ENCODE measurements at places on chromosomes 5 and 9. TPM values are rescaled to one million over a fixed set of nuclear protein-coding genes. Genes with fewer than 3 reads are reported as not detected.

IFNA2 gene
- not detected for total RNA-seq

IL3 gene
- total RNA-seq: not detected

IL31RA gene
- total RNA-seq: 0.16 TPM

SET gene
- 125 TPM for total RNA-seq

FAM221B gene
- total RNA-seq: not detected

DNA sequence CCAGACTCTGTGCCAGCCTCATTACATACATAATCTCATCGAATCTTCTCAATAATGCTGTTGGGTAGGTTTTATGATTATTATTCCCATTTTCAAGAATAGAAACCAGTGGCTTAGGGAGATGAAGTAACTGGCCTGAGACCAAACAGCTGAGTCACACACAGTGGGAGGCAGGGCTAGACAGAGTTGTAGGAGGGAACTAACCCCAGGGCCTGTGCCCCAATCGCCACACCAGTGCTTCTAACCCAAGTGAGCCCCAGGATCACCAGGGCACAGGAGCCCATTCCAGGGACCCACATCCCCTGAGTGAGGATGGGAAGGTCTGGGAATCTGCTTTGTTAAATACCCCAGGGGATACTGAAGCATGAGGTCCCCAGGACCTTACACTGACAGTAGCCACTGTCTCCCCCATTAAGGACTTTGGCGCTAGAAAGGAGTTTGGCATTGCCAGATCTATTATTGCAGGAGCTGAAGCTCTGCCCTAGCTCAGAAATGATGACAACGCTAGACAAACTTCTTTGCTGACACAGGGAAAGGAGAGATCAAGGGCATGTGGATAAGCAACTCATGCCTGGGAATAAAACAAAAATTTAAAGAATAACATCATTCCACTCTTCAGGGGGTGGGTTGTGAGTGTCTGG, 63.8 kb upstream of the PPARGC1B start:
- H3K4me1 ChIP-seq: peaks cover 14% of the 10 kb centered on the region
- no peaks in the 10 kb centered on the region for H3K36me3 ChIP-seq
- H3K27me3 ChIP-seq: no peaks in the 10 kb centered on the region
- H3K4me3 ChIP-seq: no peak overlapping the region

GRCh38 chr5:32583582-32584232, 1.6 kb upstream of the SUB1 start:
- peaks cover under 1% of the 10 kb centered on the region for H3K36me3 ChIP-seq
- H3K27ac ChIP-seq: no peak overlapping the region
- H3K4me1 ChIP-seq: peaks cover 22% of the 10 kb centered on the region
- no peaks in the 10 kb centered on the region for H3K27me3 ChIP-seq
- no peak for DNase-seq

- DNase-seq: peak; percentile 32
- no peak overlapping the region for H3K27ac ChIP-seq
- peaks cover 23% of the 10 kb centered on the region for H3K4me1 ChIP-seq
- H3K36me3 ChIP-seq: no peaks in the 10 kb centered on the region
- no peaks in the 10 kb centered on the region for H3K27me3 ChIP-seq
- H3K4me3 ChIP-seq: no peak overlapping the region
Observed at GRCh38 chr9:132794730-132795380, 83.2 kb downstream of the AK8 start.

DNA sequence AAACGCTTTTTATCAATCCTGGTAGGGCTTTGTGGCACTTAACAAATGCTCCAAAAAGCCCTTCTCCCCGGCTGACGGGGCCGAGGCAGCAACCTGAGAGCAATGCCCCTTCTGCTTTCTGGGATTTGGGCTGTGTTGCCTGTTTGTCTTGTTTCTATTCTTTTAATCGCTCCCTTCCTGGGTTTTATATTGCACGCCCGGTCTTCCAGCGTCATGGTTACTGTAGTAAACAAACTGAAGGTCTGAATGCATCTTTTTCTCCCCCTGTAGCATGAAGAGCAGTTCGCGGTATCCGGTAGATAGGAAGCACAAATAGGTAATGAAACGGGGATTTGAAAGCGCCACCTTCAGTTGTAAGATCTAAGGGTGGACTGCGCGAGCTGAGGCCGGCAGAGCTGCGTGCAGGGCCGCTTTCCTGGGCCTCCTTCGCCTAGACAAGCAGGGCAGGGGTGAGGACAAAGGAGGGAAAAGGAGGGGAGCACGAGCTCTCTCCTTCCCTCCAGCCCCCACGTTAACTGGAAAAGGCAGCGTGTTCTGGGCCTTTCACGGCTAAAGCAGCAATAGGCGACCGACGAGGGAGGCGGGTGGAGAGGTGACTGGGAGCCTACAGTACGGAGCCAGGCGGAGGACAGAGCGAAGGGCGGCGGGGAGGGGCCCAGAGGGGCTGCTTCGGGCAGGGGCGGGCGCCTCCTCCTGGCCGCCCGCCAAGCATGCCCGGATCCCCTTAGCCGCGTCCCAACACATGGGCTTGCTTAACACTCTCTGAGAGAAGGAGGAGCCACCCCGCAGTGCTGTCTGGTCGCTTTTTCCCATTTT, 49.3 kb upstream of the ZNF366 start:
- H3K36me3 ChIP-seq: no peaks in the 10 kb centered on the region
- H3K27ac ChIP-seq: peak overlapping the region; percentile 81
- peak overlapping the region; percentile 43 for H3K4me3 ChIP-seq
- peak; percentile 63 for DNase-seq
- H3K4me1 ChIP-seq: peaks cover 30% of the 10 kb centered on the region
- H3K27me3 ChIP-seq: no peaks in the 10 kb centered on the region

DNA sequence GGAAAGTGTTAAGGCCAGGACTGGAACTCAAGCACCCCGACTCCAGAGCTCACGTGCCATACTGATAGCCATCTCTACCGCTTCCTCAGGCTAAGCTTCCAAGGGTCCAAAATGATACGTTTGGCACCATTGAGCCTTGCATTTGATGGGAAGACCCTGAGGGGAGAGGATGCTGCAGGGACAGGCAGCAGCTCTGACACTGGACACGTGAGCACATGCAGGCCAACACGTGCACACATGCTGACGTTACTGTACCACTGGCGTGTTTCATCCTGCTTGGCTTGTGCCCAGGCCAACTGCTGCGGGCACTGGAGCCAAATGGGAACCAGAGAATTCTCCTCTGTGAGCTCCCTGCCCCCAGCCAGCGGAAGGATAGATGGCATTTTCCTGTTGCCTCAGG, 5.2 kb downstream of the FAT2 start:
- H3K27me3 ChIP-seq: no peaks in the 10 kb centered on the region
- H3K27ac ChIP-seq: no peak overlapping the region
- H3K4me1 ChIP-seq: no peaks in the 10 kb centered on the region
- H3K36me3 ChIP-seq: no peaks in the 10 kb centered on the region
- no peak overlapping the region for H3K4me3 ChIP-seq

DNA sequence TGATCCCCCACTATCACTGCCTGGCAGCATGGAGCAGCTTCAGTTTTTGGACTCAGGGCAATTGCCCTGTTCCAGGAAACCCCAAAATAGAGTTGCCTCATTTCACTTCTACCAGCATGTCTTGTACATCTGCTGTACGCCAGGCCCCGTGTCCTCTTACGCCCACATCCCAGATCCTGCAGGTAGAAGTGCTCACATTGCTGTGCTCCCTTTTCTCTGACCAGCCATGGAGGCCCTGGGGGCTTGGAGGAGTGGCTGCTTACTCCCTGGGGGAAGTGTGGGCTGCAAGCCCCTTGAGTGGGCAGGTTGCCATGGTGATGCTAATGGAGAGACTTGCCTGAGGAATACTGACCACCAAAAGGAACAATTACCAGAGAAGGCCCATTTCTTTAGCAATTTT, 55.6 kb upstream of the KCNIP1 start:
- H3K27me3 ChIP-seq: no peaks in the 10 kb centered on the region
- H3K27ac ChIP-seq: no peak overlapping the region
- no peaks in the 10 kb centered on the region for H3K36me3 ChIP-seq
- H3K4me1 ChIP-seq: no peaks in the 10 kb centered on the region

DNA sequence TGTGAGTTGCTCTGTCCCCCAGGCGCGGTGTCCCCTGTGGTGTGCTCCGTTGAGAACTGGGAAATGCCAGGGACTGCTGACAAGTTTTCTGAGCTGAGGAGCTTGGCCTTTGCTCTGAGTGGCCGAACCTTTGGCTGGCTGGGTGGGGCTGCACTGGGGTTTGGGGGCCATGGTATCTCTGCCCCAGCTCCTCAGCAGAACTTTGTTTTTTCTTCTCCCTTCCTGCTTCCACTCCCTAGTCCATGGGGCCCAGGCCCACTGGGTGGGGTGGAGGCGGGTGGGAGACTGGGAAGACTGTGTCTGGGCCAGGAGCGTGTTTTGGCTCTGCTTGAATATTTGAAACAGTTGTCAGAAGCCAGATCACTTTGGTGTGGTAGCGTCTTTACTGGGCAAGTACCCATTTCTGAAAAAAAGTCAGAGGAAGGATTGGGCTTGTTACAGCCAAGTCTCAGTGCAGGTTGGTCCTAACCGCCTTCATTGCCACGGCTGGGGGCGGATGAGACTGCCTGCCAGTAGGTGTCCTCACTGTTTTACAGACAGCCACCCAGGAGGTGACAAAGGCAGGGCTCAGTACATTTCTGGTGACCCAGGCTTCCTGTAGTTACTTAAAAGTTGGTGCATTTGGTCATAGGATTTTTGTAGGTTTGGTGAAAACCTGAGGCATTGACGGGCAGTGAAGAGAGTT, 92.7 kb downstream of the DAB2IP start:
- peak; percentile 83 for DNase-seq
- peak overlapping the region; percentile 37 for H3K4me3 ChIP-seq
- peak overlapping the region; percentile 89 for H3K27ac ChIP-seq
- peaks cover 98% of the 10 kb centered on the region for H3K4me1 ChIP-seq
- H3K36me3 ChIP-seq: no peaks in the 10 kb centered on the region

DNA sequence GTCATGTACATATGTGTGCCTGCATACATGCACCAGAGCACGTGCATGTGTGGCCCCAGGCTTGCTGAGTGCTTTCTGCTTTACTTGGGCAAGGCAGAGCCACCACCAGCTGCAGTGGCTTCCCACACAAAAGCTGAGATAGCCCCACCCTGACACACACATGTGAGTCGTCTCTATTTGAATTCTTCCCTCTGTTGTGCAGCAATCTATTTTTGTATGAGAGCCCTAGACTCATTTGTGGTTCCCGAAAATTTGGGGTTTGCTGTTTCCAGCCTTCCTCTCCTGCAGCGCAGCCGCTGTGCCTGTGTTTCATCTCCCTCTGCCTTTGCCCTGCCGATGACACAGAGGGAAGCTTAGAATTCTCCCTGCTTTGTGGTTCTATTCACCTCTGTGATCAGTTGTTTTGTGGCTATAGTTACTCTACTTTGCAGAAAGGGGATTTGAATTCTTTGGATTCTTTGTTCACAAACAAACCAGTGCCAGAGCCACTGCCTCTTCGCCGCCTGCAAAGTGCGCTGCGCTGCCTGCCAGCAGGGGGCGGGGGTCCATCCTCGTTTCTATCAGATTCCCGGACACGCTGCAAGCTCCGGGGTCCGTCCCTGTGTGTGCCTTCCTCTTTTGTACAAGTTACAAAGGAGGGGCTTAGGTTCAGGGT, 95.8 kb upstream of the DAP start:
- no peak overlapping the region for H3K27ac ChIP-seq
- H3K36me3 ChIP-seq: no peaks in the 10 kb centered on the region

- no peak overlapping the region for H3K4me3 ChIP-seq
- DNase-seq: no peak
Observed at GRCh38 chr9:132069046-132069898, 10.4 kb downstream of the MED27 start.

DNA sequence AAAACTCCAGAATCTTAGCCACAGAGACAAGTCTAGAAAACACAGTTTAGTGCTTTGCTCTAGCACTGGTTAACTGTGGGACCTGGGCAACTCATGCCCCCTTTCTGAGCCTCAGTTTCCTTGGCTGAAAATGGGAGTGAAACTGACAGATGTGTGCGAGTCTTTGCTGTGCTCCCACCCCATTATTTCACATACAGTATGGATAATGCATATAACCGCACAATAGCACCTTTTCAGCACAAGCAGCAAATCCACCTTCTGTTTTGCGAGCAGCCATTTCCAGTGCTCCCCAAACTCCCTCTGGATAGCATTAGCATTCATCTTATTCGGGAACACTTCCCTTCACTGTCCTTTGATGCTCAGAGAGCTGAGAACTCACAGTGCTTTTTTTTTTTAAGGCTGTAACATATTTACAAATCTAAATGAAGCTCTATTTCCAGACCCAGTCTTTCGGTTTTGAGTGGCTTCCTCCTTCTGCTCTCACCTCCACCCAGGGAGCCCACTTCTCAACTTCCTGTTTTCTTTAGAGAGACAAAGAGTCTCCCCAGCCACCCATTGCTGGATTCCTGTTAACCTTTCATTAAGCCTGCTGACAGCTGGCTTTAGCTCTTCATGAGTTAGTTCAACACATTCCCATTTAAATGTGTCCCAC, 49.2 kb downstream of the TIMD4 start:
- no peaks in the 10 kb centered on the region for H3K4me1 ChIP-seq
- H3K27ac ChIP-seq: no peak overlapping the region
- DNase-seq: no peak
- no peak overlapping the region for H3K4me3 ChIP-seq
- no peaks in the 10 kb centered on the region for H3K36me3 ChIP-seq

DNA sequence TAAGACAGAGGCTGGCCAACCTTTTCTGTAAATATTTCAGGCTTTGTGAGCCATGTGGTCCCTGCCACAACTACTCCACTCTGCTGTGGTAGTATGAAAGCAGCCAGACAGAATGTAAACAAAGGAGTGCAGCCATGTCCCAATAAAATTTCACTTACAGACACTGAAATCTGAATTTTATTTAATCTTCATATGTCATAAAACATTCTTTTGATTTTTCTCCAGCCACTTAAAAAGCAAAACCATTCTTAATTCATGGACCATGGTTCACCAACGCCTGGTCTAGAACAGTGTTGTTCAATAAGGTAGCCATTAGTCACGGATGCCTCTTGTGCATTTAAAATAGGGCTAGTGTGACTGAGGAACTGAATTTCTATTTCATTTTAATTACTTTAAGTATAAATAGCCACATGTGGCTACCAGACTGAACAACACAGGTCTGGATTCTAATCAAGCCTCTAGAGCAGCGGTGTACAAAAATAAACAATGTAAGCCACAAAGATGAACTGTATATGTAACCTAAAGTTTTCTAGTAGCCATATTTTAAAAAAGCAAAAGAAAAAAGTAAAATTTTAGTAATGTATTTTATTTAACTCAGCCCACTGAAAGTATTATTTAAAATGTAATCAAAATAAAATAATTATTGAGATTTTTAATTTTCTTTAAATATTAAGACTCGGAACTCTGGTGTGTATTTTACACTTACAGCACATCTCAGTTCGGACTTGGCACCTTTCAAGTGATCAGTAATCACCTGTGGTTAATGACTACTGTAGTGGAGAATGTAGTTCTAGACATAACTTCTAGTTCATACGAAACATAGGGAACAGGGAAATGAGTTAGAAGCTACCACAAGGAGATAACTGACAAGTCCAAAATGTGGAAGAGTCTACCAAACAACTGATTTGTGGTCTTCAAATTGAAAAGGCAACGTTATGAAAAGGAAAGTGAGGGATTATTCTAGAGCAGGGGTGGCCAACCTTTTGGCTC, 14.3 kb downstream of the GEMIN5 start:
- peaks cover 84% of the 10 kb centered on the region for H3K36me3 ChIP-seq
- H3K4me3 ChIP-seq: no peak overlapping the region
- no peak overlapping the region for H3K27ac ChIP-seq
- H3K27me3 ChIP-seq: no peaks in the 10 kb centered on the region

Measured in right atrium auricular region (tissue), 2 donors.